ENCODE measurements at places on chromosomes 5 and 9.

- DNase-seq, result no peak
Observed at GRCh38 chr5:171311322-171312077, 2.5 kb downstream of the TLX3 start.

- DNase-seq, result no peak
Observed at GRCh38 chr9:100466829-100467221, 6.1 kb upstream of the TMEFF1 start.

- DNase-seq, result no peak
Observed at GRCh38 chr9:88497224-88497623, 37.8 kb upstream of the NXNL2 start.

GRCh38 chr5:62937661-62938558, 359.3 kb downstream of the LRRC70 start:
- DNase-seq, result no peak

GRCh38 chr5:109649318-109649717, 40.4 kb upstream of the MAN2A1 start:
- no peak for DNase-seq

DNA sequence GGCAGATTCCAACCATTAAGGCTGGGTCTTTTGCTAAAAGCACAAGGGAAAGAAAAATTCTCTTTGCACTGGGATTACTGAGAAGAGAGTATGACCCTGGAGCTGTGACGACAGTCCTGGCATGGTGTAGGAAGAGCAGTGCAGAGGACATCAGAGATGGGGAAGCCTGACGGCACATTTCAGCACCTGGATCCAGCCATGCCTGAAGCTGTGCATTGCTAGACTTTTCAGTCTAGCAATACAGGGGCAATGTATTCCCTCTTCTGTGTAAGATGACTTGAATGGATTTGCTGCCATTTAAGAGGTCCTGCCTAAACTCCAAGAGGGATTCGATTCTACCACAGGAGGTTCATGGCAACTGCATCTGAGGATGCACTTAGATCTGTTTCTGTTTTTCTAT, 12.3 kb upstream of the MRNIP start:
- DNase-seq, result no peak

DNA sequence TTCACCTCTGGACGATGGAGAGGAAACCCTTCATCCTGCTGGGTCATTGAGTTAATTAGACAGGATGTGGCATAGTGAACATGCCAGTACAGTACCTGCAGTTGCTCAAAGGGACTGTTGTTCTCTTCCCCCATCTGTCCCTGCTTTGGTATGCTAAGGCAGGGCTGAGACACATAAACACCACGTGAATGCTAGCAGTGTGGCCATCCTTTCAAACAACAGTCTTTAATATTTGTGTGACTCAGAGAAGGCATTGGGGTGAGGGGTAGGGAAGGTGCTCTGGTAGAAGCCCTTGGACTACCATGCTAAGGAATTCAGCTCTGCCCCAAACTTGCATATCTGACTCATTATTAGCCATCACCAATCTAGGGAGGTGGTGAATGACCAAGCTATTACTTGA, 180.2 kb upstream of the ZNF618 start:
- no peak for DNase-seq

Measured in Panc1 (cell line).